ENCODE measurements at places on chromosomes 3 and 15.

DNA sequence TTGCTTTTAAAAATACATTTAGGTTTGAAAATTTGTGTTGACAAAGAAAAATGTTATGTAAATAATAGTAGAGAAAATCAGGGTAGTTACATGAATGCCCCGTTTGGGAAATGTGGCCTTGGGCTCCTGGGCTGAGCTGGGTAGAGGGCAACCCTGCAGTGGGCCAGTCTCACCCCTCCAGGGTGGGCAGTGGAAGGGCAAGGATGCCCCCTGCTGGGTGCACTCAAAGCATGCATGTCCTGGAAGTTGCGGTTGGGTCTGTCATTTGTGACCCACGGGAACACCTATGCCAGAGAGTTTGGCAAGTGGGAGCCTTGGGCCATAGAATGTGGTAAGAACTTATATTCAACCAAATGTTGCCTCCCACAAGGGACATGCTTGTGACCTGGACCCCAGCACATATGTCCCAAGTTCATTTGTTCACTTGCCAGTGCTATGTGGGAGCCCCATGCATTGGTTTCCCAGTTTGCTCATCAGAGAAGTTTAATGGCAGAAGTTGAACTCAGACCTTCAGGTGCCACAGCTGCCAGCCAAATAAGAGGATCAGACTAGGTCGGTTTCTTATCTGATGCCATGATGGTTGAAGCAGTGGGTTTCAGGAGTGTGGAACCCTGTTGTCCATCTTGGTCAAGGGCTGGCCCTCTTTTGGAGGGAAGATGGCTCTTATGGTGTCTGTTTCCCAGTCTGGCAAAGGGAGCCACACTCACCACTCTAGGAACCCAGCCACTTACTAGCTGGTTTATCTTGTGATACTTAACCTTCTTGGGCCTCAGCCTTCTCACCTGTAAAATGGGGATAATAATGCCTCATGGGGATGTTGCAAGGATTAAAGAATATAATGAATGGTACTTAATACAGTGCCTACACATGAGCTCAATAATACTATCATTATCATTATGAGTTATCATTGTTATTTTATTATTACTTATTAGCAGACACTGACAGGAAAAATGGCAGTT, 2.5 kb upstream of the PLCB2 start:
- no peak for DNase-seq

DNA sequence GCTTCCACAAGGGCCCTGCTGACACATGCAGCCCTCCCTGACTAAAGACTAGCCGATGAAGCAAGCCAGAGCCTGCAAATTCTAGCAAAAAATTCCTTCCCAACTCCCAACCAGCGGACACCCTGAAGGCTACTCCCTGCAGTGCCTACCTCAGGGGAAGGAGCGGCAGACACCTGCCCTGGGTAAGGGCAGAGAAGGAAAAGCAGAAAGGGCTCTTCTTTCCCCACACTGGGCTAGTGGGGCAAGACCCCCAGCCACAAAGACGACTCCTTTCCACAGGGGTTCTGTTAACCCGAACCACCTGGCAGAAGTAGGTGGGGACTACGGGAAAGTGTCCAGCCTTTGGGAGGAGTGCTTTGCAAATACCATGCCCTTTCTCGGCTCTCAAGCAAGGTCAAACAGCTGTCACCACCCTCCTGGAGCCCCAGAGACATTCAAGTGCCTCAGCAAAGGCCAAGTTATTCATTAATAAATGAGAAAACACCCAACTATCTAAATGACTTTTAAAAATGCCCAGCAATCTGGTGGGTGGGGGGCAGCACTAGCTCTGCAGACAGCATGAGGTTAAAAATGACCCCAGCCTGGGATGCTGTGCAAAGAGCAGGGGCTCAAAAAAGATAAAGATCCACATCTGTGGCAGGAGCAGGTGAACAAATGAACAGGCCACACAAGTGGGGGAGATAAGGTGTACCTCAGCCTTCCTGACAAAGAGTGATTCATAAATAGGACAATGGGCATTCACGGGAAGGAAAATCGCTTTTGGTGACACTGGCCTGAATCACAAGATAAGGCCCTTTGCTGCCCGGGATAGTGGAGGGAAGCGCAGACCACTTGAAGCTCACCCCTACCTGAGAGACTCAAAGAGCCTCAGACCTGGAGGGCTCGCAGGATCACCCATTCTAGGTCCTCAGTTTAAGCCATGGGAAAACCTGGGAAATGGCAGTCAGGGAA, 33.0 kb downstream of the CCDC12 start:
- DNase-seq = no peak

DNA sequence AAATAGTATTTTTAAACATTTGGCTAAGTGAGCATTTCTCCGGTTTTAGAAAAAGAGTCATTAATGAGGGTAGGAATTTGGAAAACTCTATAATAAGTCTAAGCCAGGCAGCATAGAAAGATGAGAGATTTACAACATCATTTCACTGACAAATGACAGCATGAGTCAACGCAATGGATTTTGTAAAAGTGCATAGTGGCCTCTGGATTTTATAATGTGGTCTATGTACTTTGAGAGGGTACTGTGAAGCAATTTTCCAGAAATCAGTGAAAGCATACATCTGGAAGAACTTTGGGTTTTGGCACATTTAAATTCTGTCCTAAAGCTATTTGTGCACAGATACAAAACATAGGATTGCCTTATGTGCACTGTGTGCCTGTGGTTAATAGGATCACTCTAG, 130.8 kb upstream of the CCNL1 start:
- no peak for DNase-seq

- no peak for DNase-seq
Measured at GRCh38 chr3:13145826-13146642, 72.8 kb upstream of the IQSEC1 start.

- no peak for DNase-seq
Measured at GRCh38 chr3:113523241-113523640, 8.3 kb upstream of the SPICE1 start.

DNA sequence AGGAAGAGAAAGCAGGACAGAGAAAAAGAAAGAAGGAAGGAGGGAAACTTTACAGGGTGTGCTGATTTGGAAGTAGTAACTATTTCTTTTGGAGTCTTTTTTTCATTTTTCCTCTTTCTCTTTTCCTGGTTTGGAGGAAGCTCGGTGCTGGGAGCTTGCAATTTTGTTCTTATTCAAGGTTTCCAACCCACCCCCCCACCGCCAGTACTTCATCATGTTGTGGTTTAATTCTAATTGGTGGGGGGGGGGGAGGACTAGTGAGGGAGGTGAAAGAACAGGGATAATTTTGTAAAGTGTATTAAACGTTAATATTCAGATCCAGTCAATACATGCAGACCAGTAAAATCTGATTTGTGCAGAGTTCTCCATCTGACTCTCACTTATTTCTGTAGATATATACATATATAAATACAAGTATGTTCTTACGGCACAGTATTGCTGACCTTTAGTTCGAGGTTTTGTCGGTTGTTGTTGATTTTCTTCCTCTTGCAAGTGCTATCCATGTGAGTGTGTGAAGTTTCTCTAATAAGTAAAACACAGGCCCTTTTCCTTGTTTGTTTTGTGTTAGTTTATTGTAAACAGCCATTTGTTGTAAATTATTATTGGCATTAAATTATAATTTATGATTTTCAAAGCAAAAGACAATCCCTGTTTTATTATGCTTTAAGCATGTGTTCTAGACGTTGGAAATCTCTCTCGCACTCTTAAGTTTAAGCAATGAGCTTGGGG, 9.3 kb downstream of the NR2F2 start:
- DNase-seq = no peak

DNA sequence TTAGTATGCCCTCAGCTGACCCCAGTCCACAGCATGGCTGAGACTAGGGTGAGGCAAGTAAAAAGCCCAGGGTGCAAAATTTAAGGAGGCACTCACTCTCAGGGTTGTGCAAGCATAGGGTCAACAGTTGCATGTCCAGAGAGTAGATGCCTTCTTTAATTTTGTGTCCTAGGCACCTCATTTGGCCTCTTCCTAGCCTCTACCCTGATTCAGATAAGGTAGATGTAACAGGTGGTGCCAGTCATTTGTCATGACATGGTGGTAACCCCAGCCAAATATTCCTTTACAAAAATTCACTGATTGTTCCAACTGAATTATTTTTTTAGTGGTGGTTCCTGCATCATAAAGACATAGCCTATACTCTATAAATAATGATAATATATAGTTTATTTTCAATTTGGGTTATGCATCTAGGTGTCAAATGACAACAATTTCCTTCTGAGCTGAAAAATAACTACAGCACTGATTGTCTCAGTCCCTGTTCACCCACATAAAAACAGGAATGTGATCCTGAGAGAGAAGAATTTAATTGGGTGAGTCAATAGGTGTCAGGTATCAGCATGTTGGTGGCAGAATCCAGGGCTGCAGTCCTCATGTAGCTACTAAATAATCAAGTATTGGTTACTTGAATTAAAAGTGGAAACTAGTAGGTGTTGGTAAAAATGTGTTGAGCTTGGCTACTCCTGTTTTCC, 44.2 kb upstream of the TIPARP start:
- no peak for DNase-seq
